ENCODE measurements at places on chromosomes 2 and 18.

DNA sequence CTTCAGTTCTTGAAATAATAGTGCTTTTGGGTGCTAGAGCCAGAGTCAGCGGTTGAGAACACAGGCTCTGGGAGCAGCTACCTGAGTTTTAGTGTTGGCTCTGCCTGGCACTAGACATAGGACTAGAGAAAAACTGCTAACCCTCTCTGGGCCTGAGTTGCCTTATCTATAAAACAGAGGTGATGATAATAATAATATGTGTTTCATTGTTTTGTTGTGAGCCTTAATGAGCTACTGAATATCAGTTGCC, 391.7 kb downstream of the PTPRM start:
- DNase-seq = no peak

DNA sequence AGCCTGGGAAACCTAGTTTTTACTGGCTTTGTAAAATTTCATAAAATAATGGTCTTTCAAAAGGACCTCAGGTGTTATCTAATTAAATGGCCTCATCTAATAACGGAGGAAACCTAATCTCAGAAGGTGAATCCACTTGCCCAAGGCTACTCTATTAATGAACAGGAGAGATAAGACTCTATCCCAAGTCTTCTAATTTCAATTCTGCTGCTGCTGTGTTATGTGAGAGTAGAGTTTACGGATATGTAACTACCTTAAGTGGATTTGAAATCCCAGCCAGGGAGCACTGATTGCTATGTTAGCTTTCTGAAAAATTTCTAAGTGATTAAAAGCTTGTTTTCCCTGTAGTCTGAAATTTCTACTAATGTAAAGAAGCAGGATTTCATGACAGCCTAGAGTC, 17.2 kb upstream of the ADCY3 start:
- DNase-seq = no peak

- no peak for DNase-seq
These were observed 841.0 kb upstream of the PIK3C3 start for GRCh38 chr18:41113885-41114482.

DNA sequence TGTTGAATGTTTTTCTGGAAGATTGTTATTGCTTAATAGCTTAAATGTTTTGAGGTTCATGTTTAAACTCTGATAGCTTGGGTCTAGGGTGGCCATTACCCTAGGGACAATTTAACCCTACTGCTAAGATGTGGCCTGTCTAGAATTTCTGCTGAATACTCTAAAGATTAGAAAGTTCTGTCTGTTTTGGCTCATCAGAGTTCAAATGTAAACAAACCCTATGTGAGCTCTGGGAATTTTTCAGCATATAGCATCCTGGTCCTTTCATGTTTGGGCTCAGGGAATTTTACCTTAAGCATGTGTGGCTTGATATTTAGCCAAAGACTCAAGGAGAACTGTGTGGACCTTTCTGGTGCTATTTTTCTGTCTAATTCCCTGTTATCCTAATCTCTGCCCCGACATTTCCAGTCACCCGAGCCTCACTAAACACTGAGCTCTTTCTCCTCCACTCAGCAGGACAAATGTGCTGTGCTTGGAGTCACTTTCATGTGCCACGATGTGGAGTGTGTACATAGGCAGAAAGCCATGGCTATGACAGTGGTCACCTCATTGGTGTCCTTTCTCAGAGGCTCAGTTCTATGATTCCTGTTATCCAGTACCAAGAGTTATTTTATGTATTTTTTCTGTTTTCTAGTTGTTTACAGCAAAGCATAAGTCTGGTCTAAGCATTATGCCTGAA, 492.5 kb upstream of the SPHKAP start:
- no peak for DNase-seq
